GM12892 (cell line): ENCODE measurements at places on chromosomes 13 and 19.

DNA sequence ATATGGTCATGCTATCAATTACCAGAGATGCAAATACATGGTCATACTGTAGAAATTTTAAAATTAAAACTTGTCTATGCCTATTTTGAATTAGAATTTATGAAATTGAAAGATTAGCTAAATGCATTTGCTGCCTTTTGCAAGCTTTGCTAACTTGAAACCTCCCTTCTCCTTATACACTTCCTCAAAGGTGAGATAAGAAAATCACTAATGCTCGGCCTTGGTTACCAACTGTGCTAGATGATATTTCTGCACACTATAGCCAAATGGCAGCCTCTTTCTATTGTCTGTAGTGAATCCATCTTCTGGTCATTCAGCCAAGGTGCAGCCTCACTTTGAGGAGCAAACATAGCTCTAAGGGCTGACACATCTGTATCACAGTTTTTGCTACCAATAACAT is 31.1 kb upstream of the MYCBP2 start:
- DNase-seq: no peak

DNA sequence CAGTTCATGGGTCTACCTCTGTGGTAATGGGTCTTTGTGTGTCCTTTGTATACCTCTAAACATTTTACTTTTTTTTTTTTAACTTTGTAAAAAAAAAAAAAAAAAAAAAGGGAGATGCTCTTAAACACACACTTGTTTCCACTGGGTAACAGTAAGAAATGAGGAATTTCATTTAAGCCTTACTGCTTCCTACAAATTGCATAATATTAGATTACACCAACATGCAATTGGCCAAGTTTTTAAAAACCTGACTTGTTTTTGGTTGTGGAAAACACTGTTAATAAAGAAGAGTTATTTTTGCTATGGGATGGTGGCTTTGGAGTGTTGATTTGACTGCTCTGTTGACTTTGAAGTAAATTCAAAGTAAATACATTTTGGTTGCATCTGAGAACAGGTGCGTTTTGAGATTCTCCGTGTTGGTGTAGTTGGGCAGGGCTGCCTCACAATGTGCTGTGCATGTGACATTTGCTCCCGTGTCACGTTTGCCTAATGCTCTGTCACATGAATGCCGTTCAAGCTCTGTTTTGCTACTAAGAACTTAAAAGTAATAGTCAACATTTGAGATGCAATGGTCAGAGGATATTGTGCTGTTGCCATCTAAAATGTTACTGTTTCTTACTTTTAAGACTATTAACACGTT is 202.4 kb downstream of the LMO7 start:
- no peak for DNase-seq

DNA sequence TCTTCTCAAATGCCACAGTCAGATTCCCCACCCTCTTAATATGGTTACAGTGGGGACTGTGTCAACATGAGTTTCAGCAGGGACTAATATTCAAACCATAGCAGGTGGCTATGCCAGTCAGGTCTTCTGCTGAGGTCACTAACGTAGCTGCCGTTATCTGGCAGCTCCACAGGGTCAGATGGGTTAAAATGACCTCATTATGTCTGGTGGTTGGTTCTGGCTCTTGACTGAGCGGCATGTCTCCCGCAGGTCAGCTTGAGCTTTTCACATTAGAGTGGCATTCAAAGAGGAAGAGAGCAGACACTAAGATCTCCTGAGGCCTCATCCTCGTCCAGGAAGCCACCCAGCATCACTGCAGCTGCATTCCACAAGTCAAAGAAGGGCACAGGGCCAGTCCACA is 21.4 kb upstream of the IPO5 start:
- DNase-seq: no peak

GRCh38 chr19:38952395-38953165 is 21.8 kb downstream of the MRPS12 start:
- no peak for DNase-seq

- no peak for DNase-seq
Observed at GRCh38 chr13:24627946-24628345, 52.3 kb upstream of the ATP12A start.

DNA sequence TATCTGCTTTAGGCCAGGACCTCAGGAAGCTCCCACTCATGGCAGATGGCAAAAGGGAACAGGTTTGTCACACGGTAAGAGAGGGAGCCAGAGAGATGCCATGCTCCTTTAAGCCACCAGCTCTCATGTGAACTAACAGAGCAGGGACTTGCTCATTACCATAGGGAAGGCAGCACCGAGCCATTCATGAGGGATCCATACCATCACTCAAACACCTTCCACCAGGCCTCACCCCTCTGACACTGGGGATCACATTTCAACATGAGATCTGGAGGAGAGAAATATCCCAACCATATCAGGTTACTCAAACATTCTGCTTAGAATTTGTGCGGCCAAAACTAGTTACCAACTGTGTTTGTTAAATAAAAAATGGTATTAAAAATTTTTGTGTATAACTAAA is 427.0 kb downstream of the UQCRFS1 start:
- DNase-seq: no peak

DNA sequence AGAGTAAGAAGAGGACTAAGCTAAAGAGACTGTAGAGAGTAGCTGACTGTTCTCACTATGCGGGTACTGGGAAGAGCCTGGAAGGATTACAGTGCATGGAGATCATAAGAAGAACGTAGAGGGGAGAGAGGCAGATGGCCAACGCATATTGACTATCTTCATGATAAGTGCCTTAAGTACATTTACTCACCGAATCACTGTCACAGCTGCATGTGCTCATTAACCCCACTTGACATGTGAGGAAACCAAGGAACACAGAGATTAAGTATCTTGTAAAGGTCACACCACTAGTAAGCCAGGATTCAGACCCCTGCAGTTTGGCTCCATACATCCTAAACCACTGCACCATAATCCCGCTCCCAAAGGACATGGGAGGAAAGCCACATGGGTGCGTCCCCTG is 34.1 kb downstream of the SMAD9 start:
- no peak for DNase-seq

DNA sequence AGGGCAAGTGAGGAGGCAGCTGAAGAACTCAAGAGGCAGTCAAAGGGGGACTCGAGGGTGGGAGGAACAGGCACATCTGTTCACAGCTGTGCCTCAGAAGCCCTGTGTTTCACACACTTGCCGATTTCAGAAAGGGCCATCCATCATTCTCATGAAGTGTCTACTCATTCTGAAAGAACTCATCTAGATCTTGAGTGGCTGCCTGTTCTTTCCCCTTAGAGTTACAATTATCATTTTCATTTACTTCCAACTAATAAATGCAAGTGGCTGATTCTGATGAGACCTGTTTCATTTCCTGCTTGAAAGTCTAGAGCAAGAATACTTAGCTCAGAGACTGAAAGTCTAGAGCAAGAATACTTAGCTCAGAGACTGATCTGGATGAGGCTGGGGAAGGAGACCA is 1145.1 kb downstream of the UQCRFS1 start:
- no peak for DNase-seq

DNA sequence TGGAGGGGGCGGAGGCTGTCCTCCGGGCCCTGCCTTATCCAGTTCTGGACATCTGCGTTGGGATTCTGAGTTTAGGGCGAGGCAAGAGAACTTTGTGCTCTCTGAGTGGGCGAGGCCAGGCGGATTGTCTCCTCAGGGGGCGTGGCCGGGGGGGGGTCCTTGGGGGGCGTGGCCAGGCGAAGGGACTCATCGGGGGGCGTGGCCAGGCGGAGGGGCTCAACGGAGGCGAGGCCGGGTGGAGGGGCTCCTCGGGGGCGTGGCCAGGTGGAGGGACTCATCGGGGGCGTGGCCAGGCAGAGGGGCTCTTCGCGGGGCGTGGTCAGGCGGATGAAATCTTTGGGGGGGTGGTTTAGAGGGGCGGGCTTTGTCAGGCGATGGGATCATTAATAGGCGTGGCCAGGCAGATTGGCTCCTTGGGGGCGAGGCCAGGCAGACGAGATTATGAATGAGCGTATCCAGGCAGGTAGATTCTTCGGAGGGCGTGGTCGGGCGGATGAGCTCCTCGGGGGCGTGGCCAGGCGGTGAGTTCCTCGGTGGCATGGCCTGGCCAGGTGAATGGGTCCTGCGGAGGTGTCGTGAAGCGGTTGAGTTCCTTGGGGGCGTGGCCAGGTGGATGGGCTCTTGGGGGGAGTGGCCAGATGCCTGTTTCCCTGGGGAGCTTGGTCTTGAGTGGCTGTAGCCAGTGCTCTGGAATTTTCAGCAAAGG is 10.3 kb upstream of the CACNG7 start:
- no peak for DNase-seq
